ENCODE measurements at places on chromosomes 4 and X.
A peak's percentile ranks its signal among the peaks of the same experiment; 100 is the strongest.

GRCh38 chr4:109014593-109015412 lies 251.9 kb upstream of the ETNPPL start:
- DNase-seq: no peak

- DNase-seq: no peak
Observed at GRCh38 chrX:109393859-109394258, 88.0 kb downstream of the GUCY2F start.

DNA sequence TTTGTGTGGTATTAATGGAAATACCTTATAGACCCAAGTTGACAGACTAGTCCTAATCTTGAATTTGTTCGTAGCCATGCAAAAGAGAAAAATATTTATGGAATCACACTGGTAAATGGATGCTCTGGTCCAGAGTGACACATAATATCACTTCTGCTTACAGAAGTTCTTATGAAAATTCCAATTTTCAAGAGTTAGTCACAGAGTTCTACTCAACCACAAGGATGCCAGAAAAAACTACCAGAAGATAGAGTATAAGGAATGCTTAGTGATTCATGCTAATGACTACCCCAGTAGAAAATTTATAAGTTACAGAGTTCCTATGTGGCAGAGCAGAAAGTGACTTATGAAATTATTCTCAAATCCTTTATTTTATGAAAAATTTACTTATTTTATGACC lies 1384.8 kb downstream of the FAM133A start:
- DNase-seq: no peak

- no peak for DNase-seq
Observed at GRCh38 chr4:141513866-141514265, 122.5 kb upstream of the IL15 start.

DNA sequence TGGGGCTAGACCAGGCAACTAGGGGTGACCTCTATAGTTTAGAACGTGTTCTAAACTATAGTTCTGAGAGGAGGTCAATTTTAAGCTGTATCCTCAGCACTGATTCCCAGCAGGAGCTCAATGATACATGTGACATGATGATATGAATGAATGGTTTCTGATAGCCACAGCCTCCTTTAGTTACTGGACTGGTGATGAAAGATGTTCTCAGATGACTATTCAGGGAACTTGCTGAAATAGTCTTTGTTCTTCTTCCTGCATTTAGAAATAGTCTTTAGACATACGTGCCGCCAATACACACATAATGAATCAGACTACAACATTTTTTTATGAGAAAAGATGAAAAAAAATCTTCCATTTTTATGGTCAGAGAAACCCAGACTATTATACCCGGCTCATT lies 116.3 kb upstream of the TMEM150C start:
- no peak for DNase-seq

GRCh38 chr4:12692815-12693214 lies 791.3 kb downstream of the RAB28 start:
- DNase-seq: no peak

- DNase-seq: no peak
Observed at GRCh38 chr4:121705521-121705920, 8.7 kb upstream of the ANXA5 start.

DNA sequence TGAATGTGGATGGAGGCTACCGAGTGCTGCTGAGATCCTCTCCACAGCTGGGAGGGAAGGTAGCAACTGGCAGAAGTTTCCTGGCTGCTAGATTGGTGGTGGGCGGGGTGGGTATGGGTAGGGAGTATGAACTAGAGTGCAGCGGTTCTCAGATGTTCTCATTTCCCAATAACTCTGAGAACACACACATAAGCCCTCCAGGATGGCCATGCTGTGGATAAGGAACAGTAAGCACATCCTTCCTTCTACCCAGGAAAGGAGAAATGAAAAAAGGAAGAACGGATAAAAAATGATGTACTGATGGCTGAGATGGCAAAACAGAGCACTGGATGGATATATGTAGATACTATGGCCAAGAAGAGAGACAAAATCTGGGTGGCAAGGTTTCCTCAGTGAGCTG lies 116.0 kb downstream of the ZNF827 start:
- no peak for DNase-seq

DNA sequence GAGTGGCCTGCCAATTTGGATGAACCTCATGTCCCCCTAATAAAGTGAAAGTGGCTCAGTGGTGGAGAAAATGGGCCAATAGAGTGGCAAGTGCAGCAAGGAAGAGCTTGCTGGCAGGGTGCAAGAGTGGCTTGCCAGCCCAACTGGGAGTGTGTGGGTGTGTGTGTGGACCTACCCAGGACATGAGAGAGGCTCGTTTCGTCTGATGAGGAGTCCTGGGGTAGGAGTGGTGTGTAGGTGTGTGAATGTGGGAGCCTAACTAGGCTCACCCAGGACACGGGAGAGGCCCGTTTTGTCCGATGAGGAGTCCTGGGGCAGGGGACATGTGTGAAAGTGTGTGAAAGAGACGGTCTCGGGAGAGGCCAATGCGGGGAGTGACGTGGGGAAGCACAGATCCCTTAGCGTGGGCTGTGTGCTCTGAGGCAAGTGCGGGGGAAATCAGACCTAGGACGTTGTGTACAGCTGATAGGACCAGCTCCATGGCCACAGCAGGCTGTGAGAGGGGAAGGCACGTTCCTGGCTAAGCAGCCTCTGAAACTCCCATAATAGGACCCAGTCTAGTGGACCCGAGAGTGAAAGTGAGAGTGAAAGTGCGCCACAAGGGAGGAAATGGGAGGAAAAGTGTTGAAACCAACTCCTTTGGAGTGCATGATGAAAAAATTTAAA lies 5.3 kb downstream of the GAGE10 start:
- peak; percentile 8 for DNase-seq

- no peak for DNase-seq
Observed at GRCh38 chrX:8783097-8783713, 18.0 kb downstream of the FAM9A start.

DNA sequence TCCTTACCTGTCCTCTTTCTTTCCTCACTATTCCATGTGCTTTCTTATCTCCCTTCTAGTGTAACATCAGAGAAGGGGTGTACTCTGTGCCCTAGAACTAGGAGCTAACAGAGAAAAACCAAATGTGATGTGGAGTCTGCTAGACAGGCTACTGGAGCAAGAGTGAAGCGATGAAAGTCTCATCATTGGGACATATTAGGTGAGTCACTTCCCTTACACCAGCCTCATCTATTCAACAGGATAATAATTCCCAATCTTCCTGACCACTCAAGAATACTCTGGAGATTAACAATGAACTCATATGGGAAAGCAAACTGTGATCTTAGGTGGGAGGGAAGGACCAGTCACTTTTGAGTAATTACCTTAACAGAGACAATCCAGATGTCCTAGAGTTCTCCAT lies 58.1 kb downstream of the RAB40A start:
- DNase-seq: no peak

GRCh38 chr4:152460488-152460887 lies 75.4 kb downstream of the FBXW7 start:
- no peak for DNase-seq

GRCh38 chrX:119427024-119427794 lies 28.1 kb downstream of the SLC25A43 start:
- DNase-seq: no peak

GRCh38 chr4:2900741-2901140 lies 57.1 kb downstream of the ADD1 start:
- no peak for DNase-seq

Measured in activated CD4-positive, alpha-beta T cell treated with anti-CD3 and anti-CD28 coated beads for 1 hour (primary cell).